ENCODE measurements at places on chromosomes 2 and 18. TPM values are rescaled to one million over a fixed set of nuclear protein-coding genes. Genes with fewer than 3 reads are reported as not detected.

Gene TXNDC2
- total RNA-seq: not detected

Gene TP53I3
- 3.9 TPM for total RNA-seq

DNA sequence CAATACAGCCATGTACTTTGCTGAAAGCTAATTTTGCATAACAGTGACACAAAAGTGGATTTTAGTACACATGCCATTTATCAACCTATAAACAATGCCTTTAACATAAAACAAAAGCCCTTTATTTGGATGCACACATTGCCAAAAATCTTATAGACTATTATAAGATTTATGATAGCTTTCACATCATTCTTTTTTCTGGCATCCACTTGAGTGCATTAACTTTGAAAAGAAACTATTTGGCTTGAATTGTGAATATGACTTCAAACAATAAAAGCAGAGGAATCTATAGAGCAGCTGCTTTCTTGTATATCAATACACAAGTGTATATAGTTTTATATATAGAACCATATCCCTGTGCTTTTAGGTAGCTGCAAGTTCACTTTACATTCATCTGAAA lies 577.4 kb downstream of the CBLN2 start:
- no peak overlapping the region for H3K4me3 ChIP-seq
- H3K4me1 ChIP-seq: no peaks in the 10 kb centered on the region
- H3K36me3 ChIP-seq: no peaks in the 10 kb centered on the region
- DNase-seq: no peak

DNA sequence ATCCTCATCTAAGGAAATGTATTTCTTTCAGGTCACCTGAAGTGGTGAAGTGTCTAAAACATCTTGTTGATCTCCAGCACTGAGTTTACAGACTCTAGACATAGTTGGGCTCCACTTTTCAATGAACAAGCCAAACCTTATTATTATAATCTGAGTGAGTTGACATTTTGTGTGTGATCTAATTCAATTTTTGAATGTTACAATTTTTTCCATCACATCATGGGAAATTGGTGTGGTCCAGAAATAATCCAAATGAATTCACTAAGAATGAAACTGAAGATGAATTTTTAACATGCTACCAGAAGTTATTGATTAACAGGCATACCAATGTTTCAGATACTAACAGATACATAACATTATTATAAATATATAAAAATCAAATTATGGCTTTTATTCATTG lies 75.6 kb upstream of the EFEMP1 start:
- no peaks in the 10 kb centered on the region for H3K4me1 ChIP-seq
- H3K36me3 ChIP-seq: no peaks in the 10 kb centered on the region
- H3K27me3 ChIP-seq: no peaks in the 10 kb centered on the region
- no peak for DNase-seq

Gene TNFAIP6
- not detected for total RNA-seq

Gene CPSF3
- 79.0 TPM for total RNA-seq

Gene FAM237A
- total RNA-seq: not detected

Measured in CD8-positive, alpha-beta memory T cell (primary cell).